ENCODE measurements at places on chromosomes 7 and 10.
A peak's percentile ranks its signal among the peaks of the same experiment; 100 is the strongest.

GRCh38 chr10:106930751-106931150 lies 233.8 kb downstream of the SORCS1 start:
- no peak for DNase-seq

DNA sequence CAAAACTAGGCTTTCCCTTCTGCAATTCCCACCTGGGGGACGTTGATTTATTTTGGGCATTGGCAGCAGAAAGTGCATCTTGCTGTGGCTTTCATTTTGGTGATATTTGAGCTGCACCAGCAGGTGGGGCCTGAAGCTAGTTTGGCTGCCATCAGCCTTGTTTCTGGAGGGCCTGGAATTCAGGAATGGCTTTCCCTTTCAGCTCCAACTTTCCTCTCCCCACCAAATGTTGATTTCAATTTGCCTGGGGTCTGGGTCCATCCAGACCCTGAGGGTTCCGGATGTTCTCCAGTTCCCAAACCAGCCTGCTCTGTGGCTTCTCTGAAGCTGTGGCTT lies 640.4 kb downstream of the TYW1 start:
- DNase-seq: no peak

DNA sequence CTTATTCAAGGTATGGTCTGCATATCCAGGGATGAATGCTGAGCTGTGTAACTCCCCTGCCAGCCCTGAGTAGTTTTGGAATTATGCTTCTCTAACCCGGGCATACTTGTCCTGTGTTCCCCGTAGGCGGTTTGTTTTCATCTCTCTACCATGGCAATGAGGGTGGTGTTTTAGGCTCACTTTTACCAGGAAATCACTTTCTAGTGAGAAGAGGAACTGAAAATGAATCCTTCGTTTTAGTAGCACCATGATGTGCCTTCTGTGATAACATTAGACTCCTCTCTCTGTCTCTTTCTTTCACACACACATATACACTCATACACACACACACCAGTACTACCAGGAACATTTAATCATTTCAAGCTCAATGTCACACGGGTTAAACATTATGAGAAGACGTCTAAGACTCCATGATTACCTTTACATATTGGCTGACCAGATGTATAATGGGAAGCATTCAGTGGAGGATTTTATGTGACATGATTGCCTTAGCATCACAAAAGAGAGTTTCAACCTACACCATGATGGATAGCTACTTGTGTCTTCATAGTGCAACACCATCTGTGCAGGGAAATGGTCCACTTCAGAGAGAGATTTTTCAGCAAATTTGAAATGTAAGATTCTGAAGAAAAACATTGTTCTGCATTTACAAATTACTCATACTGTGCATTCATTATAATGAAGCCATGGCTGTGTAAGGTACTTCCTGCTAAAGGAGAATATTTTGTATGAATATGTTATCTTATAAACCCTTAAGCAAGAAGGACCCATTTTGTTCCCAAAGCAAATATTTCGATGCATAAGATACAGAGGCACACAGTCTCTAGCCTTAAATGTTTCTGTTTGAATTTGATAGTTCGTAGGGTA lies 31.0 kb upstream of the PFKP start:
- DNase-seq: no peak

DNA sequence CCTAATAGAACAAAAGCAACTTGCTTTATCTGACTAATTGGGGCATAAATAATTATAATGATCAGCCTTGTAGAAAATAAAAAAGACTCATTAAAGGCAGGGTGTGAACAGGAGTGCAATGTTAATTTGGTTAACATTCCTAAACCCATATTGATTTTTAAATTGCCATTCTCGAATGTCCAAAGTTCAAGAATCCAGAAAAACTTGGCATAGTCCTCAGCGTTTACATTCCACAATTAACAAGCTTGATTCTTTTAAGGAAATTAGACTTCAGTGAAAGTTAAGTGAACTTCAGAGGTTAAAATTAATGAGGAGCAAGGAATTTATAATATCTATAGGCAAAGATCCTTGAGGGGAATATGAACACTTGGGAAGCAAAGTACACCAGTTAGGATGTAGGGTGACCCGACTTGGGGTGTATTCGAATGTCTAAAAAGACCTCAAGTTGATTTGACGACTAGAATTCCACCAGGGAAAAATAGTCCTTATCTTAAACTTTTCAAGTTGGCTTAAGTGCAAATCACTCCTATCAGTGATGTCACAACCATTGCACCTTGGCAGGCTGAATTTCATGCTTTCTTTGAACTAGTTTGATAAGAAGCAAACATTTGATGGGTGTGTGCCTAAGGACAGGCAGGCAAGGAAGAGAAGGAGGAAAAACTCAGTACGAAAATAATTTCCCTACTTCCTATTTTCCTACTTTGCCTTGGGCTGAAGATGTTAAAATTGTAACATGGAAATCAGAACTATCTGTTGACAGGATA lies 830.4 kb upstream of the COBL start:
- no peak for DNase-seq

DNA sequence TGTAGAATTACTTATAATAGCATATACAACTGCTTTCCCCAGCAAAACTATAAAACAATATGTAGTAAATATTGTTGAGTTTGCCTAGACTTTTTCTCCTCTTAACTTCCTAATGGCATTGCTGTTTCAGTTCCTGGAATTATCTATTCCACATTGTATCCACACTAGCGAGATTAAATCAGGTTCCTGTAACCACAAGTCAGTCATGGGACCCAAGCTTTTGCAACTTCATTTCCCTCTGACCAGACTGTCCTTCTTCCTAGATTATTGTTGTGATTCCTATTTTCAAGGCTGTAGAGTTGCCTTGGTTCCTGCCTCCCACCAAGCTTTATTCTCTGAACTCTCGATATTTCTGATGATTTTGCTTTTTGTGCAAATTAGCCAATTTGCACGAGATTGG lies 173.3 kb upstream of the ZNF804B start:
- no peak for DNase-seq

DNA sequence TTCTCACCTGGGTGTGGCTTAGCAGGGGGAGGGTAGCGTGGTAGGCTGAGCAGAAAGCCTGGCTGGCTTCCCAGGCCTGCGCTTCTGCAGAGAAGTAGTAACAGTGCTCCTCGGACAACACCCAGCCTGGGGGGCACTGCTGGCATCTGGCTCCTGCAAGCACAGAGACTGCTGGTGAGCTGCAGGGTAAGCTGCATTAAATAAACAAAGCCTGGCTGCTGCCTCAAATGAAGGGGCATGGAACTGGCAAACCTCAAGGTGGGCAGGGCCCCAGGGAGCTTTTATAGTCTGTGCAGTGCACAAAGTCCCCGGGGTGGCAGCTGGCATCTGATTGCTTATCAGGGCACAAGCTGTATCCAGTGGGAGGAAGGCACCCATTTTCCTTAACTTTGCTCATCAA lies 3.9 kb downstream of the KLRG2 start:
- no peak for DNase-seq

GRCh38 chr10:75632805-75633462 lies 201.5 kb downstream of the LRMDA start:
- DNase-seq: no peak

DNA sequence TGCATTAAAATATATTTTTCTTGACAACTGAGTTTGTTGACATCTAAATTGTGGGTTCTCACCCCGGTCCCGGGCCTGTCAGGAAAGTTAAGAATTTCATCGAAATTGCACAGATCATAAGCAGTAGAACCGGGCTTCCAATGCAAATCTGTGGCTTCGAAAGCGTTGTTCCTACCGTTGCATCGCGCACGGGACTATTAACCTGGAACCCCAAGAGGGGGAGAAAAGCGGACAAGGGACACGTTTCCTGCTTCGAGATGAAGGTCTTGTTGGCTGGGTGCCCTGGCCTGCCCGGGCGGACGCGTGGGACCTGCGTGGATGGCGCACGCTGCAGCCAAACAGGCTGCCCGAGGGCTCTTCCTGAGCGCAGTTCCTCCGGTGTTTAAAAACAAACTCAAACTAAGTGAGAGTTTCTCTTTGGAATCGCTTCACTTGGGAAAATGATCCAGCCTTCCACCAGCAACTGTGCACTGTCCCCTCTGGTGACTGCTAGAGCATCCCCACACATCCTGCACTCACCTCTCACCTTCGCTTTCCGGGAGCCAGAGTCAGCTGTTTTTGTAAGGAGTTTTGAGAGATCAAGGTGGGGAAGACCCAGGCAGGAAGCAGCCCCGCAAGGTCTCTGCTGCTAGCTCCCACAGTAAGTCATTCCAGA lies 5.1 kb upstream of the TBX20 start:
- DNase-seq: no peak

DNA sequence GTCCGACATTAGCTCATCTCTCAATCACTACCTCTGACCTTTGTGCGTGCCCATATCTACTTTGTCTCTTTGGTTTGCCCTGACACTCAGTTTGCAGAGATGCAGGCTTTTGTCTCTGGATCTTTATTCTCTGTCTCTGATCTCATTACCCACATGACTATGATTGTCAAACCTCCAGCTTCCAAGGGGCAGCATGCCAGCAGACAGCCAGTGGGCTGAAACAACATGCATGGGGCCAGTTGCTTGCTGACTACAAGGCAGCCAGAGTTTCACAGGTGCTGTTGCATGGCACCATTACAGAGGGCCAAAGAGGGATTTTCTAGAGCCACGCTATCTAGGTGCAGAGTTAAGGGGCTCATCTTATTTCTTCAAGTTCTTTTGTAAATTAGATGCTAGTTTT lies 146.2 kb downstream of the SPAG6 start:
- no peak for DNase-seq

DNA sequence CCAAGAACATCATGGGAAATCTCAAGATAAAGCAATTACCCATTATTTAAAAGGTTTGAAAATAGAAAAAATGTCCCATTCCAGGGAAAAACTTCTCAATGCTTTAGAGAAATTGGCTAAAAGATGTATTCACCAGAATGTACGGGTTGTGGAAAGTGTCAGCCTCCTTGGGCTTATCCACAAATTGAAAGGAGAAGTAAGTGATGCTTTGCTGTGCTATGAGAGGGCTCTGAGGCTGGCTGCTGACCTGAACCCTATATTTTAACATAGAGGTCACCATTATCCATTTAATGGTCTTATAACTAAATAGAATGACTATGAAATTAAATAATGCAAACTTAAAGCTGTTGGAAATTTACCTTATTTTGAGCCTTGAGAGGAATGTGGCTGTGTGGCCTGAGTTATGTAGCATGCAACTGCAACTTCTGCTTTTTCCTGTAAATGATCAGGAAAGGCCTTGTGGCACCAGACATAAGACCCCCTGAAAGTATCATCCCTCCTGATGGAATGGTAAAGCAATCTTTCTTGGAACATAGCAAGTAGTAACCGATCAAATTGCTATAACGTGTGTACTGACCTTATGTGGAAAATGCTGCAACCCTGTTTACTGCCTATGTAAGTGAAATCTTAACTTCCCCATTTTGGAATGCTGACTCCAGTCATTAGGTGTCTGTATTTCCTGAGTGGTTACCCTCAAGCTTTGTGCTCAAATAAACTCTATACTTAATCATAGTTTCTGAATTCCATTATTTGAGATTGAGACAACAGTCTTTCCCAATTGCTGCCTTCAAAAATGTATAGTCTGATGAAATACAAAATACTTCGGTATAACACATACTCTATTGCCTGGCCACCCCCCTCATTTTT lies 6.9 kb downstream of the IFIT1B start:
- no peak for DNase-seq

GRCh38 chr10:82038587-82038986 lies 163.6 kb downstream of the NRG3 start:
- no peak for DNase-seq

DNA sequence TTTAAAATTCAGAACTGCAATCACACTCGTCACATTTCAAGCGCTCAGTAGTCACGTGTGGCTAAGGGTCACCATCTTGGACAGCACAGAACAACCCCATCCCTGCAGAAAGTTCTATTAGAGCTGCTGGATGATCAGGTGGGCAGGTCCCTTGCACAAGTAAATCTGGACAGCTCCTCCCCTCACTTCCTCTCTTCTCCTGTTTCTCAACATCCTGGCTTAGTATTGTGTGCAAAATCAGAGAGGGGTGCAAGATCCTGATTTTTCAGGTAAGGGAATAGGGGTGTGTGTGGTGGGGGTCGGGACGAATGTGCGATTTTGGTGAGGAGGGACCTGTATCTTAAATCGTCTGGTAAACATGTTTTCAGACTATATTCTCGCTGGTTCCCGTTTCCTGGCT lies at the start of gene GIMAP4:
TSS of gene GIMAP4 (plus strand) at position 222 of the 400 bp plus-strand sequence. CDS start 2,512 bp downstream, outside the sequence.
- DNase-seq: peak; percentile 56

GRCh38 chr7:137313201-137313600 lies 30.3 kb downstream of the PTN start:
- DNase-seq: no peak

GRCh38 chr10:9294865-9295264 lies 1240.4 kb downstream of the GATA3 start:
- DNase-seq: no peak

- peak; percentile 6 for DNase-seq
Measured at GRCh38 chr7:101216860-101217387, 457 bp downstream of the PLOD3 start.

DNA sequence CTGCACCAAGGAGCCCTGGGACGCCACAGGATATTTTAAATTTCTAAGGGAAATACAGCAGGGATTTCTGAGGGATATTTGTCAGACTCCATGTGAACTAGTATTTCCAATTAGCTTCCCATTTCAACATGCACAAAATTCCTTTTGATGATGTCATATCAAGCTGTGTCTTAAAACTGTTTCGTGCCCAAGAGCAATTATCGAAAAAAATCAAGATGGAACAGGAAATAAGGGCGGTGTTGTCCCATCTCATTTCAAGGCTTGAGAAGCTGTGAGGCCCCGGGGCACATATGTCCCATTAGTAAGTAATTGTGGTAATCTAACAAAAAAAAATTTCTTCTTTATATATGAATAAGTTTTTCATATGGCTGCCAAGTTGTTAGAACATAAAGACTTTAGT lies 47.4 kb downstream of the PPP1R17 start:
- no peak for DNase-seq

- DNase-seq: no peak
Measured at GRCh38 chr10:814536-815302, 116.8 kb downstream of the LARP4B start.

GRCh38 chr10:94571528-94571927 lies 25.9 kb downstream of the HELLS start:
- DNase-seq: no peak

DNA sequence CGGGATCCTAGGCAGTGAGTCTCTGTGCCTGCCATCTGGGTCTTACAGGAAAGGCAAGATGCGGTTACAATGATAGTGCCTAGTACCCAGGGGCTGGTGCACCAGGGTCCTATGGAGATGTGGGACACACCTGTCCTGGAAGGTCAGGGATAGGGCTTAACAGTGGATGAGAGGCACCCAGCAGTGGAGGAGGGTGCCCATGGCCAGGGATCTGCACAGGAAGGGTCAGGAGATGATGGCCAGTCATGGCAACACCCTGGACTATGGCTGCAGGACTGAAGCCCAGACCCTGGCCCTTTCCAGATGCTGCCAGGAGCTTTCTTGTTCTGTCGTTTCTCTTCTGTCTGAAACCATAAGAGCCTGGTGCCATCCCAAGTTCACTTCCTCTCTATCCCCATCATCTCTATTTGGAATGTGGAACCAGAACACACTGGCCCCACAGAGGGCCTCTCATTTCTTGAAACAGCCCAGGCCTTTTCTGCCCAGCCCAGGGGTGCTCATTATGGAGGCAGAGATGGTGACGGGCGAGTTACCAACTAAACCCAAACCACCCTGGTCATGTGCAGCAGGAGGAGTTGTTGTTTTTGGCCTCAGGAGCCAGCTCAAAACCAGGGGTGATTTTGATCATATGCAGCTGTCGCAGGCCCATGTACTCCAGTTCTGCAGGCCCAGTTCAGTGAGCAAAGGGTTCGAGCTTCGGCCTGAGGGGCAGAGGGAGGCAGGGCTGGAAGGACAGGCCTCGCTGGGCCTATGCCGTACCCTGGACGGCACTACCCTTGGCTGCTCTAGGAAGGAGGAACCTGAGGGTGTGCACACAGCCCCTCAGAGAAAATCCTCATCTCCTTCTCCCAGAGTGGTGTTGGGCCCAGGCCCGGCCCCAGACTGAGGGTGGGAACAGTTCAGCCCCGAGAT lies 52.6 kb upstream of the GDF10 start:
- DNase-seq: no peak
